ENCODE measurements at places on chromosomes 13 and 19. TPM values are rescaled to one million over a fixed set of nuclear protein-coding genes. Genes with fewer than 3 reads are reported as not detected.

DNA sequence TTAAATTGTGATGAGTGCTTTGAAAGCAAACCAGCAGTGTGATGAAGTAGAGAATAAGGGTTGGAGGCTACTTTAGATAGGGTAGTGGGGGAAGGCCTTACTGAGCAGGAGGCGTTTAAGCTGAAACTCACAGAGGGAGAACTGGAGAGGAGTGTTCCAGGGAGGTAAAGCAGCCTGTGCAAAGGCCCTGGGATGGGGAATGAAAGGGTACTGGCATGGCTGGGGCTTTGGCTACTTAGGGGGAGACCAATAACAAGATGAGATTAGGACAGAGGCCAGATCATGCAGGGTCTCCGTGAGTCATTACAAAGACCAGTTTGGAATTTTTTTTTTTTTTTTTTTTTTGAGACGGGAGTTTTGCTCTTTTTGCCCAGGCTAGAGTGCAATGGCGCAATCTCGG, 1.1 kb downstream of the PPP5C start:
- DNase-seq, result no peak

GRCh38 chr19:50430888-50431342, 1.8 kb upstream of the MYBPC2 start:
- DNase-seq, result no peak

DNA sequence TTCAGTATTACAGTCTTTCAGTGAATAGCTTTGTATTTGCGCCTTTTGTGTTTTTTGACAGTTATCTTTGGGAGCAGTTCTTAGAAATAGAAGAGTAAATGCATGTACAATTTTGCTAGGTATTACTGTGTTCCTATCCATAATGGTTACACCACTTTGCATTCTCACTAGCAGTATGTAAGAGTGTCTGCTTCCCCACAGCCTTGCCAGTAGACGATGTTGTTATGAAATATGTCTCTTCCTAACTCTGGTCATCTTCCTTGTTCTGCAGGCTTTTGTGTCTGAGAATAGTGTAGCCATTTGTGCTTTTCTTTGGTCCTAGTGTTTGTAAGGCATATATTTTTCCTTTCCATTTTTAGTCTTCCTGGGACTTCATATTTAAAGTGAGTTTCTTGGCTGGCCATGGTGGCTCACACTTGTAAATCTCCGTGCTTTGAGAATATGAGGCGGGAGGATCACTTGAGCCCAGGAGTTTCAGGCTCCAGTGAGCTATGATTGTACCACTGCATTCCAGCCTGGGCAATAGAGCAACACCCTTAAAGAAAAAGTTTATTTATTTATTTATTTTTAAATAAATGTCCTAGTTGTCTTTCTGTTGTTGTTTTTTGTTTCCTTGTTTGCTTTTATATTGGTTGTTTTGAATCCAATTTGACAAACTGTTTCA, 140.3 kb downstream of the PDS5B start:
- DNase-seq, result no peak

GRCh38 chr19:57872450-57872849, 16.4 kb downstream of the ZNF814 start:
- DNase-seq, result no peak

GRCh38 chr13:112481458-112481857, 105.3 kb downstream of the SPACA7 start:
- no peak for DNase-seq

DNA sequence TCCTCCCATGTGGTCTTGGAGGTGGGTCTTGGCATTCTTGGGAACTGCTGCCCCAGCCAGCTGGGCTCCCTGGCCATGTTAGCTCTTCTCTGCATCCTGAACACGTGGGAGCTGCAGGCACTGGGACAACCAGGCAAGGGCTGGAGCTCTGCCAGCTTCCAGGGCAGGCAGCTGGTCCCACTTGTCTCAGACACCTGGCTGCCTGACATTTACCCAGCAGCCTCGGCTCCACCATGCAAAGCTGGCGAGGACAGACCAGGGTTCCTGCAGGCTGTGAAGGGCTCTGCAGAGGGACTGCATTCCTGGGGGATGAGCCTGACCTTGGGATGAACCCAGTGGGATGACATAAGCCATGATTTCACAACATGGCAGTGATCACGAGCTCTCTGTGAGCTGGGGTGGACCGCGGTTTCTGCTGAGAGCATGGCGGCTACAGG, 99.0 kb upstream of the TSHZ3 start:
- no peak for DNase-seq

DNA sequence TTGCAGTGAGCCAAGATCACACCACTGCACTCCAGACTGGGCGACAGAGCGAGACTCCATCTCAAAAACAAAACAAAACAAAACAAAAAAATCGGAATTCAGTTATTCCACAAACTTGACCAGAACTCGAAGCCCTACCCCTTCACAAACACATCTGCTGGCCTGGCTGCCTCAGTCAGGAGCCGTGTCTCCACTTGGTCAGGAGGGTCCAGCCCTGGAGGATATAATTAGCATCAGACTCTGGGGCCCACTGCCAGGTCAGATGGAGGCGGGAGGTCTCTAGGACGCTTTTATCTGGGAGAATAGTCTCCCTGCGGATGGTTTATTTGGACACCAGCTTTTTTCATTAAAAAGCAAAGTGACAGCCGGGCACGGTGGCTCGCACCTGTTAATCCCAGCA, 8.0 kb downstream of the ELL start:
- DNase-seq, result no peak

DNA sequence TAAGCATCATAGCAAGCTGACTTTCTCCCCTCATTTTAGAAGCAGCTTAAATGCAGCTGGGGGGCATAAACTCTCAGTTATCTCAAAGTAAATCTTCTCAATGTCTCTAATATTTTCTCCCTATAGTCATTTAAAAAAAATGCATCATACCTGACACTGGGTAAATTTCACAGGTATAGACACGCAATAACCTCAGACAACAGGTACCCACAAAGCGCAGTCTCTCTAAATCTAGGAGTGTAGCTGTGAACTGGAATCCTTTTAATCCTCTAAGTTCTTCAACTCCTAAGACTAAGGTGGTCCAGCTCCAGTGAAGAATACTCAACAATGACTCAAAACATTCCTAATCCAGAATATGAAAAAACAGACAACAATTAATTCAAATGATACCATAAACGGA, 141.2 kb downstream of the MYCBP2 start:
- DNase-seq, result no peak

POGLUT2 gene
- polyA plus RNA-seq, result 46.2 TPM

GDF15 gene
- polyA plus RNA-seq, result 5.5 TPM

DNA sequence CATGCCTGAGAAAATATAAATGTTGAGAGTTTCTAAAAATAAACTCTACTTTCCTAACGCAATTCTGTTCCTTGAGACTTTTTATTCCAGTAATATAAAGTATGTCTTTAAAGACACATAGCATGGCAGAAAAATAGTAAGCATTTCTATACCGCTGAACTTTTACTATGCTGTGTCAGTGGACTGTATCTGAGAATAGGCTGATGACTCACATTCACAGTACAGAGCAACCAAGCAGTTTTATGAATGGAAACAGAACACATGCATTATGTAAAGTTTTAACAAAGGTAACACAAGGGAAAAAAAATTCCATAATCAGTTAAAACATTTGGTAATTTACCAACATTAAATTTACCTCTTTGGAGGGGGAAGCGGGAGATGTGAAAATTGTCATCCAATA, 38.4 kb downstream of the ZDHHC20 start:
- no peak for DNase-seq

ZNF99 gene
- 0.99 TPM for polyA plus RNA-seq

- no peak for DNase-seq
Measured at GRCh38 chr13:34738254-34738992, 203.6 kb upstream of the NBEA start.

DNA sequence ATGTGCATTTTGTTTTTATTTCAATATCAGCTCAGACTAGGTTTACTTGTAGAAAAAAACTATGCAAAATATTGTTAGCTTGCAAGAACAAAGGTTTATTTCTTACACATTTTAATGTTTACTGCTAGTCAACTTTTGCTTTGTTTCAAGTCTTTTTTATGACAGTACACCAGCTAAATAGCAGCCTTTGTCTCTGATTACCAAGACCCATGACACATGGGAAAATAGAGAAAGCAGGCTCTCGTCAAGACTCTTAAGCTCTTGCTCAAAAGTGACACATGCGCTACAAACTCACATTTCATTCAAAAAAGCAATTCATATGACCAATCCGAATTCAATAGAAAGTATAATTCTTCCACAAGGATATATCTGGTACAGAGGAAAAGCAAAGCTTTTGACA, 642.3 kb upstream of the SLITRK1 start:
- no peak for DNase-seq

DNA sequence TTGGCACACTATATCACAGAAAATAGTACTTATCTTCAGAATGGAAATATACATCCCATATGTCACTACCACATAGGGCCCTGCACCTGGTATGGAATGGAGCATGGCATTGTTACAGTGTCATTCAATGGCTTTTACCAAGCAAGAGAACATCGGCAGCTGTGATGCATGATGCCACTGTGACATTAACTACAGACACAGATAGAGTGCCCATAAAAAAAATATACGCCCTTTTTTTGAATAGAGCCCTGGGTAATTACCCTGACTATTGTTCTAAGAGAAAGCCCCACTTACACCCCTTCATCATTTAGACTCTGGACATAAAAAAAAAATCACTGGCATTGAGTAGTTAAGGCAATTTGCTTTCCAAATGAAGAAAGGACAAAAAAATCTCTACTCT, 320.3 kb downstream of the DNAJC15 start:
- DNase-seq, result no peak

GRCh38 chr19:3547301-3547731, 8.3 kb downstream of the TEKTIP1 start:
- no peak for DNase-seq

DNA sequence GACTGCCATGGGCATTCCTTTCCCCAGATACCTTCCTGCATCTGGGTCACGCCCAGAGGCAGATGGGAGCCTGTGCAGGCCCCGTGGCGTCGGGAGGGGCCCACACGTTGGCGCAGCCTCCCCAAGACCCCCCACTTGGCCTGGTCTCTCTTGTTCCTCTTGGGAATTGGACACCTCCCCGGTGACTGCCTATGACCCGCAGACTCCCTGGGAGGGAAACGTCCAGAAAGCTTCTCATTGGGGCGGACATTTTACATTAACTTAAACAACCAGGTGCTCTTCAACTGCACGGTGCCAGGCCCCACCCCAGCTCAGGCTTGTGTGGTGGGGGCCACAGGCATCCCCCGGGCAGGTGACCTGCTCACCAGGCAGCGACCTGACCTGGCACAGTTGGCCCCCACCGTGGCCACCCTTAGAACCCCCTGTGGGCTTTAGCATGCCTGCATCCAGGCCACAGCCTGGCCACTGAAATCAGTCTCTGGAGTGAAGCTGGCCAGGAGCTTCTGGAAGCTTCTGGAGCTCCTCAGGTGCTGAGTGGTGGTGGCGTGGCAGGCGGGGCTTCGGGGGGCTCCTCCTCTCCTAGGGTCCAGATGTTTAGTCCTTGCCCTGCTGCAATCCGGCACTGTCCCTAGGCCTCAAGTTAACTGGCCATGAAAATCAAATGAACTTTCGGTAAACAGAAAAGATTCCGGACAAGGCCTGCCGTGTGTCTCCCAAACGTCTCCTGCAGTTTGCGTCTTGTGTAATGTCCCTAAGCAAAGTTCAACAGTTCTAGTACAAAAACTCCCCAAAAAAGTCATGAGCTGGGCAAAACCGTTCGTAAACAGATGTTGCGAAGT, 8.5 kb upstream of the PROZ start:
- DNase-seq, result no peak

ZNF132 gene
- 14.9 TPM for polyA plus RNA-seq

COG6 gene
- polyA plus RNA-seq, result 35.8 TPM

HCN2 gene
- polyA plus RNA-seq, result 0.58 TPM

ZNF625 gene
- polyA plus RNA-seq, result 10.4 TPM

- no peak for DNase-seq
Measured at GRCh38 chr13:27861165-27861564, 58.6 kb upstream of the PDX1 start.

- DNase-seq, result no peak
Measured at GRCh38 chr19:41428481-41428859, 1.3 kb upstream of the B3GNT8 start.

GRCh38 chr19:35719402-35720162, 1.8 kb downstream of the KMT2B start:
- DNase-seq, result no peak

DNA sequence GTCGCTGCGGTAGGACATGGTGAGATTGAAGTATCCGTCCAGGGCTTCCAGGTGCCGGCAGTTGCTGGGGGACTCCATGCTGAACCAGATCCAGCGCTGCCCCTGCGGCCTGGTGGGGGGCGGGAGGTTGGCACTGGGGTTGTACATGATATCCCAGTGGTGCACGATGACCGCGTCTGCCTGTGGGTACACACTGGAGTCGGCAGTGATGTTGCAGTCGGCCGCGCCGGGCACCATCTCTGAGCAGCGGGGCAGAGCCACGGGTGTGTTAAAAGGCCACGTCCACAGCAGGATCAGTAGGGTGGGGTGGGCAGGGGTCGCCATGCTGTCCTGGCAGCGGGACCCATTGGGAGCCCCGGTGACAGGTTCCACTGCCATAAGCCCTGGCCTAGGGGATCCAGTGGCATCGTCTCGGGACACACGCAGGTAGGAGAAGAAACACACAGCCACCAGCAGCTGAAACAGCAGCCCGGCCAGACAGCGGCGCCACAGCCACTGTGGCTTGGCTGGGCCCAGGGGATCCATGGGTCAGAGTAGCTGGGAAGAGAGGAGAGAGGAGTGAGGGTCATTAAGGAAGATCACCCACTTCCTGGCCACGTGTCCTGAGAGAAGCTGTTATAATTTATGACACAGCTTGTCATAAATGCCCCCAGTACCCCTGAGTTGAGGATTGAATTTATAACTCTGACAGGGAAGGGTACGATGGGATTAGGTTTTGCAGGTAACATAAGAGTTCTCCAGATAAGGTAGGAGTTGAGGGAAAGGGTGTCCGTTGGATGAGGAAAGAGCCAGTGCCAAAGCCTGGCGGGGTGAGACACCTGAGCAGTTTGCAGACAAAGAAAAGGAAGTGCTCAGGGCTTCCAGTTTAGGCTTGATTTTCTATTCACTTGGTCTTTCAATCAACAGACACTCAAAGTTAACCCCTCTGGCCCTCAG, 2.9 kb downstream of the FUT5 start:
- no peak for DNase-seq

EHD2 gene
- 28.4 TPM for polyA plus RNA-seq

DNA sequence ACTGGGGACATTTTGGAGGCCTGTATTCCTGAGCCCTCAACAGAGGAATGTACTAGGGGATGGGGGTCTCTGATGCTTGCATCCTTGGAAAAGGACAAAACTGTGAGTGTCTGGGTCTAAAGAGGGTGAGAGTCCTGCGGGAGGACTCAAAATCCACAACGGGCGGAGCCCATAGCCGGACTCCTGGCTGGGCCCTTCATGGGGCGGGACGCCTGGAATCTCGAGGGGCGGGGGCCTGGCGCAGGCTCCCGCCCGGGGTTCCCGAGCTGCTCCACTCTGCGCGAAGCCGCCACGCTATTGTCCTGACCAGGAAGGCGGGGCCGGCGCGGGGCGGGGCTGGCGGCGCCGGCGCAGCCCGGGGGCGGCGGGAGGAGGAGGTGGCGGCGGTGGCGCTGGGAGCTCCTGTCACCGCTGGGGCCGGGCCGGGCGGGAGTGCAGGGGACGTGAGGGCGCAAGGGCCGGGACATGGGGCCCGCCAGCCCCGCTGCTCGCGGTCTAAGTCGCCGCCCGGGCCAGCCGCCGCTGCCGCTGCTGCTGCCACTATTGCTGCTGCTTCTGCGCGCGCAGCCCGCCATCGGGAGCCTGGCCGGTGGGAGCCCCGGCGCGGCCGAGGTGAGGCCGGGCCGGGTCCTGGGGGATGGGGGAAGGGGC, at the start of gene APLP1:
APLP1 (plus strand) TSS at position 403 of the 651 bp plus-strand sequence; CDS start at position 466, 63 bp downstream.
- no peak for DNase-seq

All from left renal cortex interstitium (tissue), 4 donors.